ENCODE measurements at places on chromosomes 12 and 14.

DNA sequence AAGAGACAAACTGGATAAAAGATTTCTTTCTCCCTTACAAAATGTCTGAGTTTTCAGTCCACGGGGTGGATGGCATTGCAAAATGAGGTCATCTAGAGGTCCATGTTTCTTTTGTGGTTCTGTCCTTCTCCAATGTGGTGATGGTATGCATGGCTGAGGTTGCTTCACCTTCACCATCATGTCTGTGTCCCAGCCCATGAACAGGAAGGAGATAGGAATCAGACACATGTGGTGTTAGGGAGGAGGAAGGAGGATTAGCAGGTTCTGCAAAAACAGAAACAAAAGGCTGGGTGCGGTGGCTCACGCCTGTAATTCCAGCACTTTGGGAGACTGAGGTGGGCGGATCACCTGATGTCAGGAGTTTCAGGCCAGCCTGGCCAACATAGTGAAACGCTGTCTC lies 11.0 kb upstream of the AEBP2 start:
- no peak for DNase-seq

DNA sequence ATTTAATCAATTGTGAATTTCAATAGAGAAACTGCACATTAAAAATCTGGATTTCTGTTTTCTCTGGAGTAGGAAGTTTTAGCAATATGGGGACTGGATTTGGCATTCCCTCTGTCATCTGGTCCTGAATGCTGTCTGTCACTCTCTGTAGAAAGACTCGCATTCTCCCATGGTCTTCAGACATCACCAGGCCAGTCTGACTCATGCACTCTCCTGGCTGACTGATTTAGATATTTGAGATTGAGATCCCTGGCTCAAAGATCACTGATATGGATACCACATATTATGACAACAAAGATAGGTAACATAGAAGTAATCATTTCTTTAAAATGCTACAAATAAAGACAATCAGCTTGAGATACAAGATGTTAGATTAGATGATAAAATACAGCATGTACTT lies 524.5 kb downstream of the GALC start:
- DNase-seq, result no peak

DNA sequence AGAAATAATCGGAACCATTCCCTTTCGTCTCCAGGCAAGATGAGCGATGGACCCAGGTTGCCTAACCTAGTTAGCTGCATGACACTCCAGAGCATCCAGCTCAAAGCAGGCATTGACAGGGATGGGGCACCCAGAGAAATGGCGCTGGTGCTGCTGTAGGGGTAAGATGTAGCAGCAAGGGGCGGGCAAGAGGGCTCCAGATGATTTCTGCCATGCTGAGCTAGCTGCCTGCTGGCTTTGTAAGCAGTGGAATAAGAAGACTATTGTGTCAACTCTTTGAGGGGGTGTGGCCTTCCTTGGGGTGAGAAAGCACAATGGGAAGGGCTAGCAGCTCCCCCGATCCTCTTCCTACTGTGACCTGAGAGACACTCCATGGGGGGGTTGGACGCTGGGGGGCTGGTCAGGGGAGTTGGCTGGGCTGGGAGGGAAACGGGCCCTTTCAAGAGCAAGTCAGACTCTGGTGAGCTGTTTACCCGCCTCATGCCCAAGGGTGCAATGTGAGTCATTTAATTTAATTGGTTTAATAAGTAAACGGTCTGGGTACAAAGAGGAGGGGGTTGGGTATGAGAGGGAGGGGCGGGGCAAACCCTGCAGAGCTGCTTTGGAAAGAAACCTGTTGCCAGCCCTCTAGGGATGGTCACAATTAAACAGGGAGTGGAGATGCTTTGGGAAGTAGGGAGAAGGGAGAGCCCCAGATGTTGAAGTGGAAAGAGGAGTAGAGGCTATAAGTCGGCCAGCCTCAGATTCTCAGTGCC lies 50.5 kb downstream of the B4GALNT3 start:
- no peak for DNase-seq

DNA sequence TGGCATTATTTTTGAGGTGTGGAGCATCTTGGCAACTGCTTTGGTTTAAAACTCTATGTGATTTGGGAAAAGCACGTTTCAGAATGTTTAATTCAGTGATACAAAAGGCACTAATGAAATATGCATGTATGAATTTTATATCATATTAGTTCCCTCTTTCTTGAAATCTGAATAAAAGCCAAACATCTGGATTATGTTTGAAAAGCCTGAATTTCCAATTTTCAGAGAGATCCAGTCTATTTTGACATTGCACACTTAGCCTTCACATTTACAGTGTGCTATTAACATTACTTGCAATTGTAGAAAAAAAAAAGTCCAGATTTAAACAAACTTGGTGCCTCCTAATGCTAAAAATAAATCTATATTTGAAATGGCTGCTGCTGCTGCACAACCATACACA lies 219.1 kb upstream of the NPAS3 start:
- no peak for DNase-seq

Data from hematopoietic multipotent progenitor cell treated with erythropoietin and hydrocortisone succinate and interleukin-3 and kit ligand, for 15 days (in vitro differentiated cells).